ENCODE measurements at places on chromosomes 12 and 14.

DNA sequence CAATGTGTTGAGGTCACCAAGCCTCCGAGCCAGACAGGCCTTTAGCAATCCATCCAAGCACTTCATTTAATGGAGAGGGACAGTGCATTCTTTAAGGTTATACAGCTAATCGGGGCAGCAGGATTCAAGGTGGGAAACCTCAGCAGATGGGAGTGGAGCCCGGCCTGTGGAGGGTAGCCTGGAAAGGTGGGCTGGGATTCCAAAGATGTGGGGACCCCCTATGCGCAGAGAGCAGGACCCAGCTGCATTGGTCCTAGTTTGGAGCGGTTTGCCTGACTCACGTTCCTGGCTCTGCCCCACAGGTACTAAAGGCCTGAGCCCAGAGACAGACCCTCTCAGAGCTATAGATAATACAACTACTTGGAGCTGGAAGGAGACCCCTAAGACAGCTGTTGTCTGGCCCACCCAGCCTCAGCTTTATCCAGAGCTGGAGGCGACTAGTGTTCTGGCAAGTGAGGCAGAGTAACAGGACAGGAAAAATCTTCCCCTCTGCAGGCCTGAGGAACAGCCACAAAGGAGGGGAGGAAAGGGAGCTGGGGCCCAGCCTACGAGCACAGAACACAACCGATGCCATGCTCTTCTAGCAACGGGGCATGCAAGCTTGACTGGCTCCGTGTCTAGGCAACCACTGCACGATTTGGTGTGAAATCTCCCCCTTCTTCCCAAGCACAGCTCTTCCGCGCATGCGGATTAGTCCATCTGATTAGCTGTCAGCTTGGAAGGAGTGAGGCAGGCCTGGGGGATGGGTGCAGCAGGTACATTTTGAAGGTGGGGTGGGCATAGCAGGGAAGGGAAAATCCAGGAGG, 1.1 kb upstream of the MYH7 start:
- DNase-seq, result no peak

DNA sequence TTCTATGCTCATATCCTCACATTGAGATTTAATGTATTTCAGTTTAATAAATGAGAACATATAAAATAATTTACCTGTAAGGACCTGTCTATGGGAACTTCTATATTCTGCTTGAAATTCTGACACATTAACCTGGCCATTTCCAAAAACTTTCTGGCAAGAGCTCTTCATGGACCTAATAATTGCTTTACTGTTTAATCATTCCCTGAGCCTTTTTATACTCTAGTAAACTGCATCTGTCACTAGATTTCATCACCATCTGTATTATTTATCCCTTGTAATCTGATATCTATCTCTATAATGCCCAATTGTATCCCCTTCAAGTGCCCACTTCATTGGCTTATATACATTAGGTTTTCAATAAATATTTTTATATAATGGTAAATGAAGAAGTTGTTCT, 327.7 kb downstream of the RAD51B start:
- no peak for DNase-seq

DNA sequence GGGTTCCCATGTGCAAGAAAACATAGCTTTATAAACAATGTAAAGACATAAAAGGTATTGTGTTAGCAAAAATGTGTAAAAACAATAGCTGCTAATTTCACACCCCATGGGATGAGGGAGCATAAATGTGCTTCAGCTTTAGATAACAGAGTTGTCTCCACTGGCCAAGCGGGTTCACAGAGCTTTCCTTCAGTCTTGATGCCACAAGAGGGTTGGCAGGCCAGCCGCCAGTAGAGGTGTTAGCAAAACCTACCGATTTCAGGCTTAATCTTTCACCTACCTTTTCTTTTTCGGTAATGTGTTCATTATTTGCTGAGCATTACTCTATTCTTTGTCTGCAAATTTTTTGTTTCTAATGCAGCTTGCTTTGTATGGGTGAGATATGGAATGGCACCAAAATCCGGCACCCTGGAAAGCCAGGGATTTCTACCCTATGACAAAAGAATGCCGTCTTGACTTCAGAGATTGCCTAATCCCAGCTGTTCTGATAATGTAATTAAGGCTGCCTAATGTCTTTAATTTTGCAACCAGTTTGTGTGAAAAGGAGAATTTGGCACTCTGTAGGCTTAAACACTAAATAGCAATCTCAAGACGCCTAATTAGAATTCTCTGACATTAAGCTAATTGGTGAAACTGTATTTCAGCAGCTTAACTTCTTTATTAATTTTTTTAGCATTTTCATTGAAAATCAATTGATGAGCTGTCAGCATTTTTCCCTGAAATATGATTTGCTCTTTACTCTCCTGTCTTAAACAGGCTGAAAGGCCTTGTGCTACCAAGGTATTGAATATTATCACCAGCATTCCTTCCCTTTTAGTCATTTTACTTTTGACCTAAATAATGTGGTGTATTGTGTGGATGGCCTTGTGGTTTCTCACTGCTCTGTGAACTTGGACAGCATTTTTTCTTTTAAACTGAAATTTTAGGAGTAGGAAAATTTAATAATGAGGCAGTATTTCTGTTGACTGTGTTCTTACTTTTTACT, 60.7 kb downstream of the POLR3B start:
- no peak for DNase-seq

GRCh38 chr12:11739980-11740577, 90.6 kb downstream of the ETV6 start:
- DNase-seq, result no peak

DNA sequence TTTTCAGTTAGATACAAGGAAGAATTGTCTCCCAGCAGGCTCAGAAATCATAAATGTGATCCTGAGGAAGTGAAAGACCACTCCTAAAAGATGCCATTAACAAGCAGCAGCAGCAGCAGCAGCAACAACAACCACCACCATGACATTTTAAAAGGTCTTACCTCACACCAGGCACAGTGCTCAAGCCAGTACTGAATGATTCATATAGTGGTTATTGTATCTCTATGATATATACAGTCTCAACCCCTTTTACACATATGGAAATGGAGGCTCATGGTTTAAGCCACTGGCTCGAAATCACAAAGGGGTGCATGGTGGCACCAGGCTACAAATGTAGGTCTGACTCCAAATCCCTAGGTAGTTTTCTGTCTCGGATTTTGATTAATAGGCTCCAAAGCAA, 126.9 kb downstream of the KTN1 start:
- DNase-seq, result no peak

DNA sequence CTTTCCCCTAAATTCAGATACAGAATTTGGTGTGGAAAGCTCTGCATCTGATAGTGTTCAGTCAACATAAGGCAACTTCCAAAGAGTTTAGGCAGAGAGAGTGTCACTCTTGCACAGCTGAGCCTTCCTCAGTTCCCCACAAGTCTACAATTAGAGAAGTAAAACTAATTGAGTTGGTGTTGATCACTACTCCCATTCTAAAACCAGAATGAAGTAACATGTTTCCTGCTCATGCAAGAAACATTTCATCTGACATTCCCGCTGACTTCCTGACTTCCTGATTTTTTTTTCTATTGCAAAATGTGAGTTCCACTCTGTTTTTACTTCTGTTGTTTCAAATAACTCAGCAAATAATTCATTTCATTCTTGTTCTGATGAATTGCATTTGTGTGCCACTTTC, 271.0 kb downstream of the ALG10B start:
- DNase-seq, result no peak

GRCh38 chr12:123468786-123469185, 10.8 kb downstream of the SNRNP35 start:
- no peak for DNase-seq

GRCh38 chr12:80553316-80553715, 109.3 kb downstream of the PTPRQ start:
- no peak for DNase-seq
